ENCODE measurements at places on chromosomes 4 and X.
A peak's percentile ranks its signal among the peaks of the same experiment; 100 is the strongest.

GRCh38 chrX:119695535-119696050, 2.6 kb upstream of the SEPTIN6 start:
- no peak for DNase-seq

GRCh38 chr4:84342161-84342560, 156.9 kb downstream of the NKX6-1 start:
- DNase-seq, result no peak

GRCh38 chr4:87838890-87839591, 6.3 kb downstream of the MEPE start:
- peak; percentile 19 for DNase-seq

GRCh38 chr4:147480891-147481576, at the start of gene EDNRA:
EDNRA (plus strand) TSS chr4:147481097; CDS start chr4:147485682, 4,585 bp downstream.
- no peak for DNase-seq

DNA sequence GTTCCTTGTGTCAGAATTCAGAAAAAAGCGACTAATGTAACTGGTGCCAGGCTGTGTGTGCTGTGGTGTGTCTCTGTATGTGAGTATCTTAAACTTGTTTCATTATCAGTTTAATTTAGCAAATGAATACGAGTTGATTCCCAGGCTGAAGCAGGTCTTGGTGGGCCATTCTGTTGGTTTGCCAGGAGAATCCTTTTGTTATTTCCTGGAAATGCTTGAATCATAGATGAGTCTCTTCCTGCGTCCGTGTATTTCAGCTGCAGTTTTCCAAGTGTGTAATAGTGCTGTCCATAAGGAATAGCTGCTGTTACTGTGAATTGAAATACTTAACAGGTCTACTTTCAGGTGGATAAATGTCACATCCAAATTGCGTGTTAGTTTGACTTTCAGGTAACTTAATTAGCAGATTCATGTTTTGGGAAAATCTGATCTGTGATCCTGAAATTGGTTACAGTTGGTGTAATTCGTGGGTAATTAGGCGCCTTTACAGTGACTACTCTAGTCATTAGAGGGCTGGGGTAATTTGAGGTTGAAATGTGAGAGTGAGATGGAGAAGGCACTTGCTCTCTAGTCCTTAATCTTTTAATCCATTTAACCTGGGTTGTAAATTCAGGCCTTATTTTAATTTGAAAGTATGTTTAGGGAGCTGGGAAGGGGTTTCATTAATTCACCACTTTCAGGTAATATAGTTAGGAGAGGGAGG, 23.8 kb downstream of the TMEM131L start:
- no peak for DNase-seq

DNA sequence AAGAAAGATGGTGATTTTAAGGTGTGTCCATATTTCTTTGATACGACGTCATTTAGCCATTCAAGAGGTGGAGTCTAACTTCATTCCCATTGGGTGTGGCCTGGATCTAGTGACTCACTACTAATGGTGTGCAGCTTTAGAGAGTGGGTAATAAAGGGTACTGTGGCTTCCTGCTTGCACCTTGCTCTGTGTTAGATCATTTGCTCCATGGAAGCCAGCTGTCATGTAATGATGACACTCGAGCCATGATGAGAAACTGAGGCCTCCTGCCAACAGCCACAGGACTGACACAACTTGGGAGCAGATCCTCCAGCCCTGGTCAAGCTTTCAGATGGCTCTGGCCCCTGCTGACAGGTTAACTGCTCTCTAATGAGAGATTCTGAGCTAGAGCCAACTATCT, 82.0 kb downstream of the UNC5C start:
- no peak for DNase-seq

DNA sequence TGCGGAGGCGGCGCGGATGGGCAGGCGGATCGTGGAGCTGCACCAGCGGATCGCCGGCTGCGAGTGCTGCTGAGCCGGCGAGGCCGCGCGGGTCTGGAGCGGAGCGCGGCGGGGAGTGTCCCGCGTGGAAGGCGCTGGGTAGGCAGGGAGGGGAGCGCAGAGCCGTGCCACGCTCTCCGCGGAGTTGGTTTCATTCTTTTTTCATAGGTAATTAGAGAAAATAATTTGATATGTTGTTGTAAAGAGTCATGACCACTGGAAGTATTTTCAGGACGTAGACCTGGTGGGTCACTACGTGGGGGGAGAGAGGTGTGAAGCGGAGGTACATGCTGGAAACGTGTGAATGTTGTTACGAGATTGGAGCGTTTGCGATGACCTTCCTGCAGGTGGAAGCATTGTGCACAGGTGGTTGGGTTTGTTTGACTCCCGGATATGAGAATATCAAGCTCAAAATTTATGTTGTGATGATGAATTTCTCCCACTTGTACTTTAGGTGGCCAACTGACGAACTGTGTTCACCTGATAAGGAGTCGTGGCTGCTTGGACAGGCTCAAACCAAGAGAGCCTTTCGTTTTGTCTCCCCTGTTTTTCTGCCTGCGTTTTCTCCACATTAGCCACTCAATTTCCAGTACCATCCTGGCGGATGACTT, 19.1 kb upstream of the S100P start:
- no peak for DNase-seq

GRCh38 chrX:56793521-56794320, 64.7 kb downstream of the NBDY start:
- DNase-seq, result no peak

GRCh38 chr4:124633285-124633941, 79.1 kb downstream of the ANKRD50 start:
- no peak for DNase-seq

GRCh38 chr4:26051240-26051639, 137.2 kb downstream of the SMIM20 start:
- DNase-seq, result no peak

DNA sequence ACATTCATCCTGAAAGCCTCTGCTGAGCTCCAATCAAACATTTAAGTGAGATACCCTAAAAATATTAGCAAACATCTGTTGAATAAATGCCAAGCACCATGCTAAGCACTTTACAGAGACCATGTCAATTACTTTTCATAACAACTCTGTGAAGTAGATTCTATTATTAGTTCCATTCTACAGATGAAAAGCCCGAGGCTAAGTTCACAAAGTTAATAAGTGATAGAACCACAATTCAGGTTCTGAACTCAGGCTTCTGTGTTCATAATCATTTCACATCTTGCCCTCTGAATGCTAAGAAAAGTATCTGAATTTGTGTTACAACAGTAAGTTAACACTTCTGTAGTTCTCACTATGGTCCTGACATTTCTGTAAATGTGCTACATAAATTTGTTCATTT, 27.4 kb downstream of the SEL1L3 start:
- no peak for DNase-seq

GRCh38 chr4:152684007-152684406, 4.2 kb upstream of the TMEM154 start:
- no peak for DNase-seq

GRCh38 chr4:4539481-4539880, 2.4 kb downstream of the STX18 start:
- no peak for DNase-seq

- DNase-seq, result no peak
Measured at GRCh38 chrX:86192827-86193226, 44.6 kb downstream of the DACH2 start.

GRCh38 chr4:98574816-98575215, 83.6 kb downstream of the TSPAN5 start:
- DNase-seq, result no peak

- DNase-seq, result no peak
Measured at GRCh38 chr4:169921237-169921636, 105.0 kb downstream of the MFAP3L start.

DNA sequence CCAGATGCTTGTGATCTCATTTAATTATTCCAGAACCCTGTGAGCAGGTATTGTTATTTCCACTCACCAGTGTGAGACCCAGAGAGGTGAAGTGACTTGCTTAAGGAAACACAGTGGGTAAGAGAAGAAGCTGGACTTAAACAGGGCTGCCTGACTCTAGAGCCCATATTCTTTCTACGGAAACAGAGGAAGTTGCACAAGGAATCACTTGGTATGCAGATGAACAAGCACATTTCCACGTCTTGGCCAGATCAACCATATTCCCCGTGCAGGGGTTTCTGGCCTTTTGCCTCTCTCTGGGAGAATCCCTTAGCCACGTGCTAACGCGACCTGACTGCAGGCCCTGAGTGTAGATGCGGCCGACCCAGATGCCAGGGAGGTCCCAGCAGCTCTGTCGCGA, 195.5 kb upstream of the ATP6AP2 start:
- DNase-seq, result peak; percentile 41

DNA sequence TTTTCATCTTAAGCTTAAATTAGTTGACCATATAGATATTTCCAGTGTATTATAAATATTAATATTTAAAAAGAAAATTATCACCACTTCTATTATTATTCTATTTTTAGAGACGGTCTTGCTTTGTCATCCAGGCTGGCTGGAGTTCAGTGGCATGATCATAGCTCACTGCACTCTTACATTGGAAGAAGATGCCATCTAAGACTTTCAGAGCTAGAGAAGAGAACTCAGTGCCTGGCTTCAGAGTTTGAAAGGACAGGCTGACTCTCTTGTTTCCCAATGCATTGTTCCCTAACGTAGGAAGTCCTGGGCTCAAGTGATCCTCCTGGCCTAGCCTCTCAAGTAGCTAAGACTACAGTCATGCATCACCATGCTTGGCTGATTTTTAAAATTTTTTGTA, 75.9 kb downstream of the FIP1L1 start:
- DNase-seq, result no peak

DNA sequence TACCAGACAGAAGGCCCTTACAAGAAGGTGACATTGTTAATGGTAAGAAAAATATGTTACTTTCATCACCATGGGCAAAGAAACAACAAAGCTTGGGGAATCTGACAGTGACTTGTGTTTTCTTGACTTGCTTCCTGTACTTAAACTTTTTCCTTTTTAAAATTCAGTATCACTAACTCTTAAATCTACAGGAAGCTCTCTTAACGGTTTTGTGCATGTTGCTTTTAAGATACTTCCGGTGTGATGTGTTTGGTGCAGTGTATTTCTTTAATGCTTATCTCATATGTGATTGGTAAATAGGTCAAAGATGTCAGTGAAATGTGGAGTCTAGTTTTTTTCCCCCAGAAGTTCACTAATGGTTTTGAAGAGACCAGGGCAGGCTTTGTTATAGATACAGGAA, 45.2 kb downstream of the ADH5 start:
- DNase-seq, result peak; percentile 29

DNA sequence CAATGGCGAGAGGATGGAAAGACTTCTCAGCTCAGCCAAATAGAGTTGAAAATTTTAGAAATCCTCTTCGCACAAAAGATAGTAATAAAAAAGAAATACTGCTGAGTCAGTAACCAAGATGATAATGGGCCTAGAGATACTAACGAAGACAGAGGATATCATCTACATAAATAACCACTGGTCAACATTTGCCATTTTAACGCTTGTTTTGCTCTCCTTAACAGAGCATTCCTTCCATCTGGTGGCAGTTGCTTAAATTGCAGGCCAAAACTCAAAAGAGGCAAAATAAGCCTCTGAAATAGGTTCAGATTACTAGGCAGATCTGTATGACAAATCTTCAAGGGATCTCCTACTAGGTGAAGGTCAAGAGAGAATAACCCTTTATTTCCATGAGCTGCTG, 51.7 kb upstream of the MCF2 start:
- DNase-seq, result no peak

- DNase-seq, result no peak
Measured at GRCh38 chr4:163863082-163863481, 368.6 kb downstream of the TMA16 start.

GRCh38 chr4:36815536-36815935, 429.0 kb upstream of the NWD2 start:
- no peak for DNase-seq

DNA sequence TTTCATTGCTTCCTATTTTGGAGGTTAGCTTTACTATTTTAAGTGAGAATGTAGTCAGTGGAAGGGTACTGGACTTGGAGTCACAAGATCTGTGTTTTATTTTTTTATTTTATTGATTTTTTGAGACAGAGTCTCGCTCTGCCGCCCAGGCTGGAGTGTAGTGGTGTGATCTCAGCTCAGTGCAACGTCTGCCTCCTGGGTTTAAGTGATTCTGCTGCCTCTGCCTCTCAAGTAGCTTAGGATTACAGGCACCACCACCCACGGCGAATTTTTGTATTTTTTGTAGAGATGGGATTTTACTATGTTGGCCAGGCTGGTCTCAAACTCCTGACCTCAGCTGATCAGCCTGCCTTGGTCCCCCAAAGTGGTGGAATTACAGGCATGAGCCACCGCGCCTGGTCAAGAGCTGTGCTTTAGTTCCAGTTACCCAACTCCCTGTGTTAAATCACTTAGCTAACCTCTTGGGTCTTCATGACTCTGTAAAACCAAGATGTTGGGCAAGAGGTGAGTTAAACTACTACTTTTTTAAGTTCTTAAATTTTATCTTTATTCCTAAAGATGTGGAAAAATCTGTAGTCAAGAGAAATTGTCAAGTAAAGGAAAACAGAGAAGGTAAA, 11.2 kb downstream of the USP9X start:
- peak; percentile 11 for DNase-seq

DNA sequence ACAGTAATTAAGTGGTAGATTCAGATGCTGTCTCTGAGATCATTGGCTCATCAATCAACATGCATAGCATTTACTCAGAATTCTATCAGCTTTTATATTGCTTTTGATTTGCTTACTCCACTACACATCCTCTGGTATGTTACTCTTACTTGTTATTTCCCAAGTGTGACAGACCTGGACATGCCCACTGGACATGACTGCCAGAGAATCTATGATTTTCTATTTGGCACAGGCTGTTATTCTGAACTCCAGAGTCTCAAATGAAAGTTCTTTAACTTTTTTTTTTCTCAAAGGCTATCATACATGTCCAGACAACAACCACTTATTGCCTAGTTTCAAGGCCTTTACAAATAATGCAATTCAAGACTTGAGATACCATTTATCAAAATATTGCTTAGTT, 116.1 kb upstream of the ARHGAP24 start:
- DNase-seq, result no peak

- DNase-seq, result no peak
Measured at GRCh38 chr4:100417565-100417964, 100.3 kb downstream of the EMCN start.

DNA sequence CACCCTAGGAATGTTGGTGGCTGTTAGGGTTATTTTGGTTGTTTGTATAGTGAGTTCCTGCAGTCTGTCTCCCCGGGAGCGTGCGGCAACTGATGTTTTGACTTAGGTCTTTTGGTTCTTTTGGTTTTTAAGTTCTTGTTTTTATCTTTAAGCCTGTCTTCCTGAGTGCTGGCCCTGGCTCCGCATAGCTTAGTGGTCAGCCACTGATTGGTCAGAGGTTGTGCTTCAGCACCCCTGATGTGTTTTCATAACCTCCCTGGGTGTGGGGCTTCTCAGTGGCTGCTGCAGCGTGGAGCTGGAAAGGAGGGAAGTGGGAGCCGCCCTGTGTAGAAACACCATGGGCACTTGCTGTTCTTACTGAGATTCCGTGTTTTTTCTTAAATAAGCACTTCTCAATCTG, 5.1 kb downstream of the PIGG start:
- DNase-seq, result peak; percentile 63

DNA sequence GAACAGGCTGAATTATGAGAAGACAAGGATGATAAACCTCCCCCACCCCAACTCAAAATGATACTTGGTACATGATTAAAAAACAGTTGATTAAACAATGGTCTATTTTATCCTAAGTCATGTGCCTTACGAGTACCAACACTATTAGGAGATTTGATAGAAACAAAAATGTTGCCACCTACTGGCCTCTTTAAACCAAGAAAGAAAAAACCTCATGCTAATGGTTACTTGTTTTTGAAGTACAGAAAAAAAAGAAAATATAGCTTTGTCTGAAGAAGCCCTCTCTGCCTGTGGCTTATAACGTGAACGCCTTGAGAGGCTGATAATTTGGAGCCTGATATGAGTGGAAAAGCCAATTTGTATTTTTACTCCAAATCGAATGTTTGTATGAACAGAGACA, 538.2 kb downstream of the DMD start:
- no peak for DNase-seq
